ENCODE measurements at places on chromosomes 6 and 20.

DNA sequence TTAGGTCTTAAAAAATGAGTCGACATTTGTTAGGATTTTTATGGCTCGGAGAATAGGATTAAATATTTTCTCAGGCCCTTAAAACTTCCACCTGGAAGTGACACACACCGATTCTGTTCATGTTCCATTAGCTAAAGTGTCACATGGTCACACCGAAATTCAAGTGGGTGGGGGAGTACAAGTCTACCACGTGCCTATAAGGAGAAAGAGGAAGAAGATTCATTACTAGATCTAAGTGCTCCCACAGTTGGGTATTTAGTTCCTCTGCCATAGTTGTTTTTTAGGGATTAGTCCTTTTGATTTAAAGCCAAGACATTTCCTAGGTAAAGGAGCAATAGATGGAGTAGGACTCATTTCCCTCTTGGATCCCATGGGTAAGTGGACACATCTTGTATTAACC is 4.9 kb upstream of the TOX2 start:
- DNase-seq, result no peak

GRCh38 chr6:169428532-169428931 is 174.9 kb upstream of the THBS2 start:
- DNase-seq, result no peak

GRCh38 chr6:90586546-90586835 is 381 bp downstream of the MAP3K7 start:
- no peak for DNase-seq

- DNase-seq, result no peak
Measured at GRCh38 chr6:128827675-128828464, 55.1 kb upstream of the LAMA2 start.

DNA sequence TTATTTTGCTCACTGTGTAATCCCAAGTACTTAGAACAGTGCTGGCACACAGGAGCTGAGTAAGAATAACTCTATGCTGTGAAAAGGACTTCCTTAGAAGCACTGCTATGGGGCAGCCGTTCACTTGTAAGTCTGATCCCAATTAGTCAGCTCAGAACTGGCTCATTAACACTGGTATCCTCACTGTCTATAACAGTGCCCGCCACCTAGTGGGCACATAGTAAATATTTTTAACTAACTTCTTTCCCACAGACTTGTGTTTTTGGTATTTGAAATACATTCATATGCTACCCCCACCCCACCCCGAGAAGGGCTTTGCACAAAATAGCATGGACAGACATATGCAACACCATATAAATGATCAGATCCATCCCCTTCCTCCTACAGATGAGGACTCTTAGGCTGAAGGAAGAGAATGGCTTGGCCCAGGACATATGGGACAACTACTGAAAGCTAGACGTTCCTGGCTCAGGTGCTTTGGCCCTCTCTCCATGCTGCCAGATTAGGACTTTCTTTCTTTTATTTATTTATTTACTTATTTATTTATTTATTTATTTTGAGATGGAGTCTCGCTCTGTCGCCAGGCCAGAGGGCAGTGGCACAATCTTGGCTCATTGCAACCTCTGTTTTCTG is 47.1 kb downstream of the DST start:
- peak; percentile 36 for DNase-seq
